RKO (cell line): ENCODE measurements at places on chromosomes 7 and 10.

GRCh38 chr10:103932971-103933370, 15.0 kb upstream of the STN1 start:
- no peak for DNase-seq

DNA sequence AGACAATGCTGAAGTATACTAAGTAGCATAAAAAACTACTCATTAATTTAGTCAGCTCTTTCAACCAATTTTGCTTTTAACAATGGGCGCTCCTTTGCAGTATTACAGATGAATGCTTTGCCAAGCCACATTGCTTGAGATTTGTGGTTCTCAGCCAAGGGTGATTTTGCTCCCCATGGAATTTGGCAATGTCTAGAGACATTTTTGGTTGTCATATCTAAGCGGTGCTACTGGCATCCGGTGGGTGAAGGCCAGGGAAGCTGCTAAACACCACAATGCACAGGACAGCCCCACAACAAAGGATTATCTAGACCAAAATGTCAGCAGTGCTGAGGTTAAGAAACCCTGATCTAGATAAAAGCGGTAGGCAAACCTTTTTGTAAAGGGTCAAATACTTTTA, 112.0 kb downstream of the UBE2H start:
- DNase-seq = no peak

- no peak for DNase-seq
These were observed 3.9 kb downstream of the DDX21 start for GRCh38 chr10:68959695-68960527.

DNA sequence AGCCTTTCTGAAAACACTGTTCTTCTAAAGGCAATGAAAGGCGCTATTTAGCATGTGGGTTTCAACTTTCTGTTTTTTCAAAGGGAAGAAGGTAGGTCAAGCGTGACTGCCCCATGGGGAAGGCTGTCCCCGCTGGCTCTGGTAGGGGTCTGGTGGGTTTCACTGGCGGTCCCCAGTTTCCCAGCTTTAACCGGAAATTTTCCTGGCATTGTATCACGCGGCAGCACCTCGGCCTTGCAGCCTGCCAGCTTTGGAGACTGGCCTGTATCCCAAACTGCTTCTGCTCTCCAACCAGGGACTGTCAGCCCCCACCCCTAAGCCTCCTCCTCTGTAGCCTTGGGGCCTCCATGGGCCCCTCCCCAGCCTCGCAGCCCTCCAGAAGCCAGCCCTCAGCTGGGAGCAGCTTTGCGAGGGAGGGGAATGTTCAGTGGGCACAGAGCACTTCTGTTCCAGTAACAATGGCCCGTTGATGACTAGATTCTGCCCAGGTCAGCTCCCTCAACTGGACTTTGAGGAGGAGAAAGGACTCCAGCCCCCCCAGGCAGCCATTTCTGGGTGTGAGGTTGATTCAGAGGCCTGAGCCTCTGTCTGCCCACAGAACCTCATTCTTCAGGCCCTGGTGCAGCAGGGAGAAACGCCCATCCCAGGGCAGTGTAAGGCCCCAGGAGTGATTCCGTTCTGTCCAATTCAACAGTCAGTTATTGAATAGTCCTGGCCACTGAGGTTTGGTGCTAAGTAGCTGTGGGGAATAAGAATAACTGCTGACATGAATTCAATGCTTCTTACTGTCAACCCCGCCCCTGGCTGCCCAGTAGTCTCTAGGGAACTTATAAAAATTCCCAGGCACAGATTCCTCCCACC, 17.1 kb downstream of the CHST3 start:
- no peak for DNase-seq

DNA sequence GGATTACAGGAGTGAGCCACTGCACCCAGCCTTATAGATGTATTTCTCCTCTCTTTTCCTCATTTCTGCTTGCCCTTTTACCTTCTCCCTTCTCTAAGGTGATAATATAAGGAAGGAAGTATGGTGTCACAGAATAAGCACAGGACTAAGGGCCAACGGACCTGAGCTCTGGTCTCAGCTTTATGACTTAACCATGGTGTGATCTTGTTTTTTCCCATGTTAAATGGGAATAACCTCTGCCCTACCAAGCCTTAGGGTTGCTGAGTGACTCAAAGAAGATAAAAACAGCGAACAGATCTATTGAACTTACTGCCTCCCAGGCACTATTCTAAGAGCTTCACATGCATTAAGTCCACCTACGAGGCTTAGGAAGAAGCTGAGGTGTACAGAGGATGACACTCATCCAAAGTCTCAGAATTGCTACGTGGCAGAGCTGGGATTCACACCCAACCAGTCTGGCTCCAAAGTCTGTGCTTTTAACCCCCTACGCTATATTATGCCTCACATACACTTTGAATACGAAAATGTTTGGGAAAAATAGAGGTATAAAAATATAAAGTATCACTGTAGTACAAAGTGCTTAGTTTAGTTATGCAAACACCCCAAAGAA, 5.6 kb downstream of the UROS start:
- DNase-seq = no peak

DNA sequence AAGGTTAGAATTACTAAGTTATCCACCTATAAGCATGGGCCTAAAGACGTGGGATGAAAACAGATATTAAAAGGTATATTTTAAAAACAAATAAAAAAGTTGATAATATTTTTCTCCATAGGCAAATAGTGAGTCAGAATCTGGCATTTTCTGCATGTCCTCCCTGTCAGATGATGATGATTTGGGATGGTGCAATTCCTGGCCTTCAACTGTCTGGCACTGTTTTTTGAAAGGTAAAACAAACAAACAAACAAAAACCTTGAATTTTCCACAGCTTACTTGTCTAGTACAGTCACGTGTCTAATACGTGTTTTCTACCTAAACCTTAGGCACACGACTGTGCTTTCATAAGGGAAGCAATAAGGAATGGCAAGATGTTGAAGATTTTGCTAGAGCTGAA, 17.4 kb downstream of the HBP1 start:
- no peak for DNase-seq

GRCh38 chr7:143040209-143040715, 11.9 kb upstream of the OR6V1 start:
- DNase-seq = no peak

DNA sequence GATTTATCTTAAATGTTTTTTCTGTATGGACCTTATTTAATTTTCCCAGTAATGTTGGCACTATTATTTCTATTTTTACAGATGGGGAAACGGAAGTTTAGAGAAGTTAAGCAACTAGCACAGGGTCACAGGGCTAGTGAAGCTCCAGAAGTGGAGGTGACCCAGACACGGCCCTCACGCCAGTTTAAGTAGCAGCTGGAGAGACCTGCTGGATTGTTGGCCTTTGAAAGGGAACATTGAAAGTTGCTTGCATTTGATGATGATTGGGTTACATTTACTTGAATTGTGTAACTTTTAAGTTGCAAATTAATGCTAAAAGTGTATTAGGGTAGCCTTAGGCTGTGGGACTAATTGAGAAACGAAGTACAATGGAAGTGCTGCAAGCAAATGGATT, 25.6 kb downstream of the CDK14 start:
- no peak for DNase-seq

DNA sequence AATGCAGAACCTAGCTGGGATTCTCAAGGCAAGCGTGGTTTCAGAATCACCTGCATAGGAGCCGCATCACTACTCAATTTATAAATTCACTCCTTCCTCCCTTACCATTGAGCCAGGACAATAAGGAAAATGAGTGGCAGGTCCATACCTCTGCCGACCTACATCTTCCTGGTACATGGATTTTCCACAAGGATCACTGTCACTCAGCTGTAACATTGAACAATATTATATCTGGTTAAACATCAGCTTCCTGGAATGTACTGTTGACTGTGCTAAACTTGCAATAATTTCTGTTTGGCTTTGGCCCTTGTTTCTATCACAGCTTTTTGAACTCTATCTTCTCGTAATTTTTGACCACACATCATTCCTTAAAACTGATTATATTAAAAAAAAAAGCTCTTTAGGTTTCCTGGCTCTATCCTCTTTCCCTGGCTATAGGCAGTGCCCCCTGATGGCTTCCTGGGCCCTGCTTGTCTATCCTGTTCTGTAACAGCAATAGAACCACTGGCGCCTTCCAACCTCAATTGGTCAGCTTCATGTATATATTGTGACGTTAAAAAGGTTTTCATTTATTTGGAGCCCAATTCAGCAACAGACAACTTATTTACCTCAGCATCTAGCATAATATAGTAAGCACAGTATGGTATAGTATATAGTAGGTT, 59.2 kb downstream of the RNLS start:
- no peak for DNase-seq

- DNase-seq = no peak
These were observed 22.2 kb downstream of the GPNMB start for GRCh38 chr7:23268746-23269145.
